ENCODE measurements at places on chromosomes 4 and X.

GRCh38 chr4:13905543-13905942, 278.0 kb upstream of the BOD1L1 start:
- DNase-seq: no peak

DNA sequence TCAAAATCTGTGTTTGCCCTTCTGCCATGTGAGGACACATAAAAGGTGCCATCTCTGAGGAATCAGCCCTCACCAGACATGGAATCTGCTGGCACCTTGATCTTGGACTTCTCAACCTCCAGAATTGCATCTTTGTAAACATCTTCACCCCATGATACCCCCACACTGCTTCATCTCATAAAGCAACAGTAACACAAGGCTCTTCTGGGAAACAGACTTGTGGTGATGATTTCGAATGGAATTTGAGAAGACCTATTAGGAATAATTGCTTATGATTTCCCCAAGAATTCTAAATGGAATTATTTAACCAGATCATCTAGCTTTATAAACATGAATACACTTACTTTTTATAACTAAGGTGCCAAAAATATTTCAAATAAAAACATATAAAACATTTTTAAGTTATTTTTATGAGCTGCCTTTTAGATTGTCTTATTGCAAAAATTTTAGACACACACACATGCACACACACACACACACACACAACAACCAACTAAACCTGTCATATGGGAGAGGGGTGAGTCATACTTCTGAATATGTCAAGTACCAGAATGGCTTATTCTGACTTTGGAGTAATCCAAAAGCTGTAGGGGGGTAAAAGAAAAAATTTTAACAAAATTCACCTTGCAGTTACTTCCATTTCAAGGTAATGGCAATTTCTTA, 82.0 kb downstream of the USP46 start:
- peak; percentile 41 for DNase-seq

GRCh38 chr4:103934178-103934789, 214.5 kb upstream of the TACR3 start:
- DNase-seq: no peak

DNA sequence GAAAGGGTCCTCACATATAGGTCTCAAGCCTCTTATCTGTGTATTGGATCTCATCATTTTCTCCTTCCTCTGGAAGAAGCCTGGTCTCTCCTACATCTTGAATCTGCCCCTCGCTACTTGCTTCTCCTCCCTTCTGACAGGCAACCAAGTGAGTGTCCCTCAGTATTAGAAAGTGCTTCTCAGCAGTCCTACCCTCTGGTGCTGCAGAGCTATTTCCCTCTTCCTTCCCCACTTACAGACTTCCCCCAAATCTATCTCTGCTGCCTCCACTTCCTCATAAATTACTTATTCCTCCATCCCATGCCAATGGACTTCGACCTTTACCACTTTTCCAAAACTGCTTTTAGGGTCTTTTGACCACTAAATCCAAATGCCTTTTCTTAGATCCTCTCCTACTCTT, 129.1 kb upstream of the NAP1L5 start:
- no peak for DNase-seq

GRCh38 chr4:55312489-55313101, 33.4 kb upstream of the SRD5A3 start:
- DNase-seq: no peak

GRCh38 chrX:2513121-2513664, 12.4 kb upstream of the DHRSX start:
- no peak for DNase-seq

DNA sequence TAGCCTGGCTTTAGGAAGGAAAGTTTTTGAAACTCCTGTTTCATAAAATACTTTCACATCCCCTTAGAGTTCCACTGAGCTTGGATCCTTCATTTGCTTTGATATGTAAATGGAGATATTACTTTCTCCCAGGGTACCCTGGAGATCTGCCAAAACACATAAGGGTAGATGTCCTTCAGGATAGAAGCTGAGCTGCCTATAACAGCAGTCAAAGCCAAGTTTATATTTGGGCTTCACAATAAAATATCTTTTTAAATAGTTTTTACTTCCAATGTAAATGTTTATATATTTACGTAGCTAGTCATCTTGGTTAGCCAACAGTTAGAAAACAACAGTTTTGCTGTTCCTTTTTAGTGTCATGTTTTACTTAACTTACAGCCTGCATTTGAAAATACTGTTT, 742.3 kb upstream of the POU3F4 start:
- no peak for DNase-seq

GRCh38 chrX:153475271-153475670, 4.9 kb upstream of the HAUS7 start:
- no peak for DNase-seq

DNA sequence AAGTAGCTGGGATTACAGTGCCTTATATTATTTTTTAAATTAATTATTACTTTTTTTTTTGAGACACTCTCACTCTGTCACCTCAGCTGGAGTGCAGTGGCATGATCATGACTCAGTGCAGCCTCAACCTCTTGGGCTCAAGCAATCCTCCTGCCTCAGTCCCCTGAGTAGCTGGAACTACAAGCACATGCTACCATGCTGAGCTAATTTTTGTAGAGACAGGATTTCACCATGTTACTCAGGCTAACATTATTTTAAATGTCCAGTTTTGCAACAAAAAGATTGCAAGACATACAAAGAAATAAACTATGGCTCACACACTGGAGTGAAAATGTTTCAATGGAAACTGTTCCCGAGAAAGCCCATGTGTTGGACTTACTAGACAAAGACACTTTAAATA, 59.2 kb downstream of the MND1 start:
- no peak for DNase-seq

DNA sequence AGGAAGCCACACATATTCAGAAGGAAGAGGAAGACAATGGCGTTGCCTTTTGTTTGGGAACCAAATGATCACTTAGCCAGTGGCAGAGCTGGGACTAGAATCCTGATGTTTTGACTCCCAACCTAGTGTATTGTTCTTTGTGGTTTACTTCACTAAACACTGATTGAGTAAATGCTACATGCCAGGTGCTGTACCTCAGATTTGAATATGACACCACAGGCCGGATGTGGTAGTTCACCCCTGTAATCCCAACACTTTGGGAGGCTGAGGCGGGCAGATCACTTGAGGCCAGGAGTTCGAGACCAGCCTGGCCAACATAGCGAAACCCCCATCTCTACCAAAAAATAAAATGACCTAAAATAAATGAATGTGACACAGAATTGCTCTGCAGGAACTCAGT, 8.4 kb downstream of the NDUFA1 start:
- no peak for DNase-seq

DNA sequence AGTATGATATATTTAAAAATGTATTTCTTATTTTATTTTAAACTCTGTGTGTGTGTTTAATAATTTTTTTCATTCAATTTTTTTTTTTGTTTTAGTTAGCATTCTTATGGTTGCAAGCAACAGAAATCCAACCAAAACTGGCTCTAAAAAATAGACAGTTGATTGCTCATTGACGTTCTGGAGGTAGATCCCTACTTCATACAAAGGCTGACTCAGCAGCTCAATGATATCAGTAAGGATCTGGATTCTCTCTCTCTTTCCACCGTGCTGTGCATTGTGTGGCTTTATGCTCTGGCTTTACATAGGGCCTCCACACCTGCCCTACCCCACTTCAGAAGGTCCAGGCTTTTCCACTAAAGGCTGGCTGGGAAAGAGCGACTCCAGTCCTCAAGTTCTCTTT, 117.8 kb downstream of the UCHL1 start:
- DNase-seq: no peak

All from epithelial cell of prostate (primary cell).